Stomach (tissue), 19 donors: ENCODE measurements at places on chromosomes 5 and 9.

- H3K27ac ChIP-seq, result no peak overlapping the region
- DNase-seq, result no peak
- H3K36me3 ChIP-seq, result peaks cover 30% of the 10 kb centered on the region
- no peak overlapping the region for H3K4me3 ChIP-seq
Observed at GRCh38 chr9:92100237-92100911, 14.8 kb downstream of the SPTLC1 start.

DNA sequence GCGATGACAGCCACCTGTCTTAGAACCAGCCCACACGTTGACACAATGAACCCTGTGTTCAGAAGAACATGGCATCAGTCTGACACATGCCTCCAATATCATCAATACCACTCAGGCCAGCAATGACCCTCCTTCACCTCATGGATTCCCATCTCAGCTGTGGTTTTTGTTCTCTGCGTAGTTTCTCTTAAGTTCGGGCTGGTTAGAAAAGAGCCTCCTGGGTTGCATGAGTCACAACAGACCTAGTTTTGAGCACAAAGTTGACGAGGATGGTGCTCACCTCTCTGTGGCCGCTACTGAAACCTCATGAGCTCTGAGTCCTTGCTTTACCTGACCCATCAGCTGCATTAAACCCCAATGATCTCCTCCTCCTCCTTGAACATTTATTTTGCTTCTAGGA is 299.9 kb downstream of the SPOCK1 start:
- no peaks in the 10 kb centered on the region for H3K4me1 ChIP-seq
- no peak overlapping the region for H3K4me3 ChIP-seq
- no peak for DNase-seq
- no peak overlapping the region for H3K27ac ChIP-seq
- no peaks in the 10 kb centered on the region for H3K36me3 ChIP-seq

DNA sequence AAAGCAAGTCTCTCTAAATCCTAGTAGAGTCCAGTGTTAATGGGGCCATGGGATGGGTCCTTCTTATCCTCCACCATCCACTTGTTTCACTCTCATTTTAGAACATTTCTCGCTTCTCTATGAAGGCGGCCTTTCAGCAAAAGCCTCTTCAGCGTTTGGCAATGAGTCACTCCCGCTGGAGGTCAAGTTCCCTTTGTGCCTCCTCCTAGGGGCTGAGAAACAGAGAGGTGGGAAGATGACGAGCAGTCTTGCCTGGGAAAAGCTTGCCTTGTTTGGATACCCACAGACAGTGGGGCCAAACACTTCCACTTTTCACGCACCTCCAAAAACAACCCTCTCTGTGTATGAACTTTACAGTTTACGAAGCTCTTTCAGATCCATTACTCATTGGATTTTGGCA is 168.8 kb downstream of the GABBR2 start:
- no peak for DNase-seq
- H3K27me3 ChIP-seq, result no peaks in the 10 kb centered on the region
- no peaks in the 10 kb centered on the region for H3K36me3 ChIP-seq
- no peak overlapping the region for H3K4me3 ChIP-seq

GRCh38 chr5:33806738-33807442 is 84.9 kb downstream of the ADAMTS12 start:
- H3K27ac ChIP-seq, result no peak overlapping the region
- H3K4me1 ChIP-seq, result no peaks in the 10 kb centered on the region
- H3K27me3 ChIP-seq, result no peaks in the 10 kb centered on the region
- H3K36me3 ChIP-seq, result no peaks in the 10 kb centered on the region
- no peak for DNase-seq

- H3K27me3 ChIP-seq, result no peaks in the 10 kb centered on the region
- H3K36me3 ChIP-seq, result no peaks in the 10 kb centered on the region
- H3K4me1 ChIP-seq, result peaks cover 10% of the 10 kb centered on the region
- no peak for DNase-seq
Observed at GRCh38 chr9:78437296-78437695, 140.4 kb downstream of the PSAT1 start.

GRCh38 chr5:31237174-31237573 is 43.7 kb downstream of the CDH6 start:
- H3K36me3 ChIP-seq, result no peaks in the 10 kb centered on the region
- peak; percentile 22 for DNase-seq
- H3K4me1 ChIP-seq, result no peaks in the 10 kb centered on the region
- no peak overlapping the region for H3K4me3 ChIP-seq
